ENCODE measurements at places on chromosomes 4 and X.
A peak's percentile ranks its signal among the peaks of the same experiment; 100 is the strongest.

GRCh38 chrX:37302569-37302968, 46.6 kb upstream of the PRRG1 start:
- peak; percentile 52 for DNase-seq

DNA sequence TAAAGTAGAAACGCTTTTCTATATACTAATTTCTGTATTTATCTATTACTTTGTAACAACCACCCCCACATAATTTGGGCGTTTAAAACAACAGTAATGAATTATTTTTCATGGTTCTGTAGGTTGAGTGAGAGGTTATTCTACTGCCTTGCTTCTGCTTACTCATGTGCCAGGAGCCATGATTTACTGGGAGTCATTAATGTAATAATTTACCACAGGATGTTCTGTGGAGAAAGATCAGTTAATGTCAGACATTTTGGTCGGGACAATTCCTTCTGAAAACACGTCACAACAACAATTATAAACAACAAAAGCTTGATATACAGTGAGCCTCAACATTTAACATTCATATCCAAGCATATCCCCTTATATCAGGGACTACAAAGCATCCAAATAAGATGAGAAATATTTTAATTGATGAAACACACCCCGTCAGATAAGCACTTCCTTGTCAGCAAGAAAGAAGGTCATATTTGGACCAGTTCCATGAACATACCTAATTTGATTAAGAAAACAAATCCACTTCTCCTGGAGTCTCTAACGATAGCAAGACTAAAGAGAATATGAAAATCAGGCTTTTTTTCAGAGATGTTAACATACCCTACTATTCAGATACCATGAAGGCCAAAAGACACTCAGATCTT, 238.5 kb downstream of the PRDM5 start:
- no peak for DNase-seq

DNA sequence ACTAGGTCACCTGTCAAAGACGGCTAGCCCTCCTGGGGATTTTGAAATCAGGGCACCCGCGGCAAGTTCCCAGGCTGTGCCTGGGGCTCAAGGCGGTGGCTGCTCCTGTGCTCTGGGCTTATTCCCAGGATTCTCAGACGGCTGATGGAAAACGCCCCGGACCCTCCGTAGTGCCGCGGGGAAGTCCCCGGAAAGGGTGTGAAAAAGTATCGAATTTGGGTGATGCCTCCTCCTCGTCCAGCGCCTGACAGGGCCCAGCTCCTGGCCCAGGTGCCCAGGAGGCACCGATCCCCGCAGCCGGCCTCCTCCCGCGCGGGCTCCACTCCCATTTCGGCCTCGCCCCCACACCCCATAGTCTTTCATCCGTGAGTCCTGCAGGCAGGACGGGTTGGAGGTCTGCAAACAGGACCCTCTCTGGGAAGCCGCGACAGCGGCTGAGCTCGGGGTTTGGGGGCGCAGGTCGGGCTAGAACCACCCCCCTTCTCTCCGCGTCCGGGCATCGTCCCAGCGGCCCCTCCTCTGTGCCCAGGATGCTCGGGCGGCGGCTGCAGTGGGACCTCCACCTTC, 1.1 kb upstream of the NSG1 start:
- DNase-seq = no peak

DNA sequence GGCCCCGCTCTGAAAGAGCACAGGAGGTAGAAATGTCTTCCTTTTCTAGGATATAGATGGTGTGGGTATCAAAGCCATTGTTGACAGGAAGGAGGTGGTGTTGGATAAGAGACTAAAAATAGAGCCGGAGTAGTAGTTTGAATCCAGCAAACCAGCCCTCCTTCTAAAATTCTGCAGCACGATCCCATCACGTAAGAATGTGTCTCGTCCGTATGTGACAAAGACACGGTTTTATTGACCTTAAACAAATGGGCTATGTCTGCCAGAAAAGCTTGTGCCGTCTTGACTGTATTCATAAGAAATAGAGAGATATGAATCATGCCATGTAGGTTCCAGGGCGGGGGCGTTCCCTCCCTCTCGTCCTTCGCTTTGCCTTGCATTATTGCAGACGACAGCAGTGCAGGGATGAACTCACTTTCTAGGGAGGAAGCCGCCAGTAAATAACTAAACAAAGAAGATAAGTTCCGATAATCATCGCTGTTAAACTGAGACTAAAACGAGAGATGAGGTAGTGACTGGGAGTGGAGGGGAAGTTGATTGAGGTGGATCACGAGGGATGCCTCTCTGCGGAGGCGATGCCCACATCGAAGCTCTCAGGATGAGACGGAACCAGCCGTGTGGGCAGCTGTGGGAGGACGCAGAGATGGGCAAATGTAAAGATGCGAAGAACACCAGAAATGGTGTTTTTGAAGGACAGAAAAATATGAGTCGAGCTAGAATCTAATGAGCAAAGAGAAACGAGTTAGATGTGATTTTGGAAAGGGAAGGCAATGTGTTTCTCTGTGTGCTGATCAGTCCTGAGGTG, 3.4 kb downstream of the TENM3 start:
- peak; percentile 20 for DNase-seq

DNA sequence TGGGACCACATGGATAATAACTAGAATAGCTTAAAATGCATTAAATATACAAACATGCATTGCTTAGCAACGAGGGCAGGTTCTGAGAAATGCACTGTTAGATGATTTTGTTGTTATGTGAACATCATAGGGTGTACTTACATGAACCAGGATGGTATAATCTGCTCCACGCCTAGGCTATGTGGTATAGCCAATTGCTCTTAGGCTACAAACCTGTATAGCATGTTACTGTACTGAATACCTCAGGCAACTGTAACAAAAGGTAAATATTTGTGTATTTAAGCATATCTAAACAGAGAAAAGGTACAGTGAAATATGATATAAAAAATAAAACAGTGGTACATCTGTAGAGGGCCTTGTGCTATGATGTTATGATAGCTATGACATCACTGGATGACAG, 169.2 kb upstream of the IL15 start:
- no peak for DNase-seq

All from GM23338 (cell line).